ENCODE measurements at places on chromosomes 1 and 21.

GRCh38 chr1:119573886-119574285 lies 66.9 kb downstream of the HSD3B1 start:
- DNase-seq = no peak

DNA sequence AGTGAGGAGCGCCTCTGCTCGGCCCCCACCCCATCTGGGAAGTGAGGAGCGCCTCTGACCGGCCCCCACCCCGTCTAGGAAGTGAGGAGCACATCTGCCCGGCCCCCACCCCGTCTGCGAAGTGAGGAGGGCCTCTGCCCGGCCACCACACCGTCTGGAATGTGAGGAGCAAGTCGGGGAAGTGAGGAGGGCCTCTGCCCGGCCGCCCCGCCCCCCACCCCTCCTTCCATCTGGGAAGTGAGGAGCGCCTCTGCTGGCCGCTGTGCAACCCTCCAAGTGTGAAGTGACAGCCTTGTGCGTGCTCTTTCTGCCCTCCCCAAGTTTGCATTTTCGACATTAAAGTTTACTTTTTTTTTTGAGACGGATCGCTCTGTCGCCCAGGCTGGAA lies 5.1 kb upstream of the ZZZ3 start:
- DNase-seq = peak; percentile 51

DNA sequence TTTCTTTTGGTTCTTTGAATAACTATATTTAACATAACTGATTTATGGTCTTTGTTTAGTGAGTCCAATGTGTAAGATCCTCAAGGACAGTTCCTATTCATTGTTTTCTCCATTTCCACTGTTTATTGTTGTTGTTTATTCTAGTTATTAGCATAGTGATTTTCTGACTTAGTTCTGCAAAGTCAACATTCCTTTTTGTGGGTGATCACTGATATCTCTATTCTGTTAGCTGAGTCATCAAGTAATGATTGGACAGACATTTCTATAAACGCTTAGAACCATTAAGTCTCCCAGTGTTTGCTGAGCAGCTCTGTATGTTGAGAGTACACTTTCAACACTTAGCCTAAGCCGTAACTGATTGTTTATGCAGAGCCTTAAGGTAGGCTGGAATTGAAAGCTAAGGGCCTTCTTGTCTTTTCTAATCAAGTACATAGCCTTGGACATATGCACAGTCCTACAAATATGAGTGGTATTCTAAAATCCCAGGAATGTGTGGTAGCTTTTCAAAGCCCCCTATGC lies 87.1 kb downstream of the SLC5A9 start:
- DNase-seq = no peak

DNA sequence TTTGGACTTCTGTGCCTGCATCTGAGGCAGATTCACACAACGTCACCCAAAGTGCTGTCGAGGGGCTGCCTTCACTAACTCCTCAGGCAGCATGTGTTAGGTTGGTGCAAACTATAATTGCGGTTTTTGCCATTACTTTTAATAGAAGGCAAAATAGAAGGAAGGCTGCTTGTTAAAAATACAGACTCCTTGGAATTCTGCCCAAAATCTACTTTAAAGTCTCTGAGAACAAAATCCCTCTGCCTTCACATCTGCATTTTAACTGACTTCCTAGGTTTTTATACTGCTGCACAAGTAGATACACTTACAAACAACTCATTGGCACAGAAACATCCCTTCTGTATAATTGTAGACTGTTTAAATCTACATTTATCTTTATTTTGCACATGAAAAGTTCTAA lies 41.3 kb upstream of the SLC19A2 start:
- DNase-seq = no peak

DNA sequence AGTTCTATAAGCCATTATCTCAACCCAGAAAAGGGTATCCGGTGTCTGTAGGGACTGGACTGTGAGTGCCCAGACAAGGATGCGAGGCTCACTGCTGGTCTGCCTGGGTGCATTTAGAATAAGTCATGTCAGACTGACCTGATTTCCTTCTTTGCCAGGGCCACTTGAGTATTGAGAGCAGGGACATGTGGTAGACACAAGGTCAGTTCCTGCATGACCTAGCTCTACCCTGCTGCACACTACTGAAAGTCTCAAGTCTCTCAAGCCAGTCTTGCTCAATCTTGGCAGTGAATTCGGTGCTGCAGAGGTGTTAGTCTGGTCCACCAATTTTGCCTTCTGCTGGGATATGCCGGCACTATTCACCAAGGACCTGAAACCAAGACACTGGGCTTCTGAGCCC lies 180.1 kb downstream of the C1orf94 start:
- DNase-seq = no peak

DNA sequence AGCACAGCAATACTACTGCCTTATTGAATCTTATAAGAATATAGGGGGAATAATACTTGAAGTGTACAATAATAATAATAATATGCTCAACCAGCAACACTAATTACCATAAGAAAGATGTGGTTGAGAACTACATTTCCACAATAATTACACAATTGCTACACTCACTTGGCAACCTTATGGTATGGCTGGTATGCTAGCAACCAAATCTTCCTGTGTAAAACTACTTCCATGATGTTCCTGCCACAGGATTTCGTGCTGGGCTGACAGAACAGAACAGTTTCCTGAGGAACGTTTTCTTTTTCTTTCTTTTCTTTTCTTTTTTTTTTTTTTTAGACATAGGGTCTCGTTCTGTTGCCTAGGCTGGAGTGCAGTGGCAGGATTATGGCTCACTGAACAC lies 50.6 kb downstream of the KIF26B start:
- no peak for DNase-seq

- no peak for DNase-seq
Measured at GRCh38 chr1:154749078-154749760, 120.9 kb downstream of the KCNN3 start.

DNA sequence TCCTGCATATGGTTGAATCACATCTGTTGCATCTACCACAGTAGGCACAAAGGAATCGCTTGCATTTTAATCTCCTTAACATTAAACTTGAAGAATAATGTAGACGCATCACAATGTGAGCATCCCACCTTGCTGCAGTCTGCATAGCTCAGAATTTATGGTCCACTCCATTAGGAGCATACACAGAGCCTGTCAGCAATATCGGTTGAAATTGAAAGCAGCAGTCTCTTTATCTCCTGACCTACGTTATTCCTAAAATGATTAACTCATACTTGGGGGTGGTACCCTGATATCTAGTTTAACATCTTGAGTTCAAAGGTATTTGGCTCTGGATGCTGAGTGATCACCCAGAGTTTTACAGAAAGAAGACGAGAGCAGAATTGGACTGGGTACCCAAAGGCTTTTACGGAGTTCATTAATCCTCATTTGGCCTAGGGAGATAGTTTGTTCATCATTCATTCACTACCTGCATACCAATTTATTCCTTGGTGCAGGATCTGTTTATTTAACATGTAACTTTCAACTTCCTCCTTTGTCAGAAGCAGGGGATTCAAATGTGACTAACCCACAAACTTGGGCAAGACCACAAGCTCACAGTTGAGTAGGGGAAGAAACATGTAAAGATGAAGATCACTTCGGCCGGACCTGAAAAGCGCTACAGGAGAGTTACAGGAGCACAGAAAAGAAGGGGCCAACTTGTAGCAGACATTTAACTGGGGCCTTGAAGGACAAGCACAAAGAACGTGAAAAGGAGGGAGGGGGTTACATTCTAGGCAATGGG lies 187.9 kb downstream of the DAB1 start:
- DNase-seq = no peak

DNA sequence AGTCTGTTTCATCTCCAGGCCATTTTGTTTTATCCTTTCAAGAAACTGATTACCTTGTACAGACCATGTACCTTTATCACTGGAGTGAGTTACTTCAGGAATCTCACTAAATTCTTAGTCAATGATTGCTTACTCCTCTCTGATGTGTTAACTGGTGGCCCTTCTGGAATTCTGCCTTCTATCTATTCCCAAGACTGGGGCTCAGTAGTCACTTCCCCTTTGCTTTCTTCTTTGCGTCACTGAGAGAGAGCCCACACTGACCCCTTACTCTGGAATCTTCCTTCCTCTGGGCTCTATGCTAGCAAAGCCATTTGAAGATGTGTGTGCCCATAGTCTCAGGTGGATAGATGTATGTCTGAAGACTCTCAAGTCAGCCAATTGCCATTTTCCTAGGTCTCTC lies 34.6 kb downstream of the XCL2 start:
- no peak for DNase-seq

DNA sequence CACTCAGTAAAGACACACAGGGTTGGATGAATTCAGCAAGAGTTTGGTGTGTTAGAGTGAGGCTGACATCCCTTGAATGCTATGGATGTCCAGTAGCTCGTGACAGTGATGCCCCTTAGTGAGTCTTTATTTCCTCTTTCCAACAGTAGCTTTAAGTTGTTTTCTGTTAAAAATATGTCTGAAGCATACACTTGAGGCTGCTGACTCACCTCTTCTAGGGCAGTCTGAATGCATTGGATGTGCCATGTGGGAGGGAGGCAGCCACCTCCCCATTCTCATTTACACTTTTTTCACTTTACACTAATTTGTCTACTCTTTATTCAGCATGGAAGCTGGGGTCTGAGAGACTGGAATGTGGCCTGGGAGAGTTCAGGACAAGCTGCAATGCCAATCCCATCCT lies 17.6 kb downstream of the NOS1AP start:
- DNase-seq = no peak

DNA sequence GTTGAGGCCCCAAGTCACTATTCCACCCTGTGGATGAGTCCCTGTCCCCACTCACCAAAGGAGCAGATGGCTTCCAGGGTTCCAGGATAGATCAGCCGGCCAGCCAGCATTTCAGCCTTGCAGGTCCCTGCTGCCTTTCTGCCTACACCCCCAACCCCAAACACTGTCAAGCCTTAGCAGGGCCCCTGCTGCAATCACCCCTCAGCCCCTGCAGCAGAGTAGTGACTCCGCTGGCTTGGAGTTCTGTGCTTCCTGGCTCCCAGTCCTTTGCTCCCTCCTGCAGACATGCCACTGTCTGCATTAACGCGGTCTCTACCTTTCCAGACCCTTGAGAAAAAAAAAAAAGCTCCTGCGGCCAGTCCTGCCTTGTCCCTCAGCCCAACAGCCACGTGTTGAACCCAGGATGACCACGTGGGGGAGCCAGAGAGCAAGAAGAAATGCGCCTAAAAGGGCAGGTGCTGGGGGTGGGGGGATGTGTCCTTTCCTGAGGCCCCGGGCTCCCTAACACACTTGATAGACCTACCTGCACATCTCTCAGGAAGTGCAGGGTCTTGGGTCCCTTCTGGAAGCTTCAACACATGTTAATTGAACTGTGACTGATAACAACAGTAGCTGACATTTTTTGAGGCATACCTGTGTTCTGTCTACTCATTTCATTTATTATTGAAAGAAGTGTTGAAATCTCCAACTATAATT lies 37.4 kb downstream of the RASSF5 start:
- peak; percentile 99 for DNase-seq

- DNase-seq = no peak
Measured at GRCh38 chr1:158053276-158053675, 59.8 kb downstream of the KIRREL1 start.

DNA sequence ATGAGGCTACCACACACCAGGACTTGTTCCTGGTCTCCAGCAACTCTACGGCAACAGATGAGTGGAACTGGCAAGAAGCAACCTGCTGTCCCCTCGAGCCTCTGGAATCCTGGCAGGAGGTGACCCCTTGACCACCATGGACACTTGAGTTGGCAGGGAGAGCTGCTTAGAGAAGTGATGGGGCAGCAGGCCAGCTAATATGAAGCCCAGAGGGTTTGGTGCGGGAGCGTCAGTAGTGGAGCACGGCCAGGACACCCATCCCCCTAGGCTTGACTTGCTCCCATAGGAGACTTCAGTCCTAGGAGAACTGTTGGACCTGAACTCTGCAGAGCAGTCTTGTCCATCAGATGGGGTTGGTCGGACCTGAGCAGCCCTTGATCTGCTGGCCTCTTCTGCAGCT lies 56.5 kb downstream of the CTH start:
- no peak for DNase-seq

- no peak for DNase-seq
Measured at GRCh38 chr1:97845805-97846204, 75.0 kb downstream of the DPYD start.

Data from H1 (cell line).